ENCODE measurements at places on chromosomes 7 and 10.

DNA sequence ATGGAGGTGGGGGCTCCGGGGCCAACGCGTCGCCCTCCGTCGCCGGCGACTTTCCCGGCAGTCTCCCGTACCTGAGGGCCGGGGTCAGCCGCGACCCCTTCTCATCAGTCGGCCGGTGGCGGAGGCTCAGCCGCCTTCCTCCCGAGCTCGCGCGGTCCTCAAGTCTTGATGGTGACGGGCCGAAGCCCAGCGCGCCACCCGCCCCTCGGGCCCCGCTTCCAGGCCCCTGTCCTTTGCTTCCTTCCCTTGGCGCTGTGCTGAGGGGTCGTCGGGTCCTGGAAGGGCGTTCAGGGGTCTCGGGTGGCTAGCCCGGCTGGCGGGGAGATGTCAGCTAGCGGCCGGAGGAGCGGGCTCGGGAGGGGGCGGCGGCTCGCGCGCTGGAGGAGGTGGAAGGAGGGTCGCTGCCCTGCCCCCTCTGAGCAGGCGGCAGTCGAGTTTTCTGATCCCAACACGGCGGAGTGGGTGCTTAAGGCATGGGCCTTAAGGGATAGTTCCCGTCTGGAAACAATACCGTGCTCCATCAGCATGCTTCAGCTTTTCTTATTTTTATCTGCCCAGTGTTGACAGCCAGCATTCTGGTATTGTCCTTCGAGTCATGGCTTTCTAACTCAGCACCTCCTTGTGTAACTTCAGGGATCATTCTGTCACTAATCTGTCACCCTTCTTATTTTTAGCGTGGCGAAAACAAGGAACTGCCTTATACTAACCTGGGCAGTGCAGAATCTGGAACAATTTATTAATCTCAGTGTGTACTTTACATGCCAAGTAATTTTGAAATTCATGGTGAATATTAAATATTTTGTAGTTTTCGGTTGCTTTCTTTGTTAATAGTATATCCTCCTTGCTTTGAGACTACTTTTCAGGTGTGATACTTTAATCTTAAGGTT, 748 bp downstream of the PHTF2 start:
- peak; percentile 28 for DNase-seq

GRCh38 chr7:130148561-130148960, 56.6 kb downstream of the TMEM209 start:
- no peak for DNase-seq

GRCh38 chr7:75689246-75690099, 49.3 kb downstream of the HIP1 start:
- DNase-seq, result no peak

DNA sequence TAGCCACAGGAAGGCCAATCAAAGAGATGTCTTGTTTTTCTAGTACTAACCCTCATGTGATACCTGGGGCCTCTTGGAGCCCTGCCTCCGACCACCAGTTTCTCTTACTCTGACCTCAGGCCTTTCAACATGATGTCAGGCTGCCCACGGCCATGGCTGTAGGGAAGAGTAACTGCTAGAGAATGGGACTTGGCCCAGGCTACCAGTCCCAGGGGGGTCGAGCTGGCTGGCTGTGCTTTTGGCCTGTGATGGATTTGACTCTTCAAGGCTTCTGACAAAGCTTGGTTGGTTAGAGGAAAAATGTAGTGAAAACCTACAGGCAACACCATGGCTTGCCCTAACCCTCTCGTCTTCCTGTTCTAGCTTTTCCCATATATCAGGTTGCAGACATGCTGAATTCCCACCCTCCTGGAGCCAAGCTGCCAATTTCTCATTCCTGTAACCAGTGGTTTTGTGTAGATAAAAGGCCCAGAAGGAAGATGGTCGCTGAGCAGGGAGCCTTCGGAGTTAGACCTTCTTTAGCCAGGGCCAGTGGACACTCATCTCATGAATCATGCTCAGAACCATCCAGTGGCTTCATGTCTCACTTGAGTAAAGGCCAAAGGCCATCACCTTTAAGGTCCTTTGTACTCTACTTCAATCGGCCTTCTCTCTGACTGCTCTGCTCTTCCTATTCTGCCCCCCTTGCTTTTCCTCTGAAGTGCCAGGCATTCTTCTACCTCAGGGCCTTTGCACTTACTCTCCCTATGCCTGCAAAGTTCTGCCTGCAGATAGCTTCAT, 19.7 kb downstream of the SUFU start:
- no peak for DNase-seq

DNA sequence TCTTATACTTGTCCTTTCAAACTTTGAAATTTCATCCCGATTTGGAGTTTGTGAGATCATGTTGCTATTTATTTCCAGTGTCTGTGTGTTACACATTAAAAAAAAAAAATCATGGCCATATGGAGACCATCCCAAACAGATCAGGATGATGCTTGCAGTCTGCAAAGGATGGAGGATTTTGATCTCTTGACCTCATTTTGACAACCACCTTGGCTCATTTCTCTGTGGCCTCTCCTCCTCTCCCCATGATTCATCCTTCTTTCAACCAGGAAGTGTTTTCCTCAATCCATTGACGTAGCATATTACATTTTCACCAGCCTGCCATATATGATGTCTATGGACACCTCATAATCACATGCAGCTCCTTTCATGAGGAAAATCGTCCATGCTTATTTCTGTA, 68.9 kb upstream of the INSYN2A start:
- DNase-seq, result no peak

DNA sequence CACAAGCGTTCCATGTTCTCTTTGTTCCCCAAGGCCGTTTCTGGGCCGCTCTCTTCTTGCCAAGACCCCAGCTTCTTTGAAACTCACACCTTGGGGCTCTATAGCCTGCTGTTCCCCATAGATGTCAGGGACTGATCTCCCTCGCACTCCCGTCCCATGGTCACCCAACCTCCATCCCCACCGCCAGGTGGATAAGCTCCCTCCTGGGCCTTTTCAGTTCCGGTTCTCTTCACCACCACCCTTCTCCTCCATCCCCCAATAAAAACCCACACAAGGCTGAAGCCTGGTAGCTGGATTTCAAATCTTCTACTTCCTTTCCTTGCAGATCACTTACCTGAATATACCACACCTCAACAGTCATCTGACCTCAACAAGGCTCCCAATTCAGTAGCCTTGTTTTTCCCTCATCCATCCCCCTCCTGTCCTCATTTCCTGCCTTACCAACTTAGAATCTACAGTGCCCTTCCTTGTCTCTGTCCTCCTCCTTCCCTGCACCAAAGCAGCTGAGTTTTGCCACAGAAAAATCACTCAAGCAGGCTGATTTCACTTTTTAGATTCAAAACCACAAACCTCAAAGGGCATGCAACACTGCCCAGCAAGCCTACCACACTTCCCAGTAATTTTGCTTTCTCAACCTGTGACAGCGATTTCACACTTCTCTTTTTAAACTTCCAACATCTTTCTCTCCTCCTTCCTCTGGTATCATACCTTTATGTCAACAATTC, 7.7 kb downstream of the SLC37A3 start:
- no peak for DNase-seq

DNA sequence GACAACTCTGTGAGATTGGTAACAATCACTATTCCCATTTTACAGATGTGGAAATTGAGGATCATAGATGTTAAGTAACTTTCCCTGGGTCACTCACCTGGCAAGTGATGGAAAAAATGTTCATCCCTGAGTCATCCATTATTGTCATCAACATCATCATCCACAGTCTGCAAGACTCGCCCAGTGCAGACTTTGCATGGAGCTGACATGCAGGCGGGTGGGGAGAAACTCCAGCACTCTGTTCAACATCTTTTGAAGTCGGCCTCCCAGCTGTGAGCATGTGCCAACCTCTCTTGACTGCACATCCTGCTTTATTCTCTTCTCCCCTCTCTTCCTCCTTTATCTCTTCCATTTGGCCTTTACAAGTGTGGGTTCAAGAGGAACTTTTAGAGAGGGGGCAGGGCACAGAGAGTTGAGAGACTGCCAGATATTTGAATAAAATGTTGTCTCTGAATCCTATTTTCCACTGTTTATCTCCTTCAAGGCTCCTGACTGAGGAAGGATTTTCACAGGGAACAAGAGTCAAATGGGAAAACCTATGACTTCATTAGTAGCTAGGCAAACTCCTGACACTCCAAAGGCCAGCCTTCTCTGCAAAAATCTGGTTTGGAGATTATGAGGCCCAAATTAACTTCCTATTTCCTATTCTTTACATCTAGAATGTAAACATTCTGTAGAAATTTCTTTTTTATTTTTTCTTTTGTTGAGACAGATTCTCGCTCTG, 283.7 kb upstream of the PODXL start:
- DNase-seq, result no peak

DNA sequence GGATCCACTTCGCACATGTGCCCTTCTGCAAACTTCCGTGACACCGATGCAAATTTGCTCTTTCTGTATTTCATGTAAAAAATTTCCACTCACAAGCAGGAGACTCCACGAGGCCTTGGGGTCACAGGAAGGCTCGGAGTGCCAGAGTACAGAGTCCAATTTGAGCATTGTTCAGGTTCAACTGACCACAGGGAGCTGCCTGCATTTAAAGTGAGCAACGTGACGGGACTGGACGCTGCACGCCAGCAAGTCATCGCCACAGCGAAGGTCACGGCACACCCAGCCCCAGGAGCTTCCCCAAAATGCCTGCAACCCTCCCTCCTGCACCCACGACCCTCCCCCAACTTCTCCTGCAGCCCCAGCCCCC, 41.5 kb upstream of the NKX6-2 start:
- no peak for DNase-seq

- no peak for DNase-seq
Measured at GRCh38 chr7:106792233-106792926, 72.7 kb upstream of the PIK3CG start.

DNA sequence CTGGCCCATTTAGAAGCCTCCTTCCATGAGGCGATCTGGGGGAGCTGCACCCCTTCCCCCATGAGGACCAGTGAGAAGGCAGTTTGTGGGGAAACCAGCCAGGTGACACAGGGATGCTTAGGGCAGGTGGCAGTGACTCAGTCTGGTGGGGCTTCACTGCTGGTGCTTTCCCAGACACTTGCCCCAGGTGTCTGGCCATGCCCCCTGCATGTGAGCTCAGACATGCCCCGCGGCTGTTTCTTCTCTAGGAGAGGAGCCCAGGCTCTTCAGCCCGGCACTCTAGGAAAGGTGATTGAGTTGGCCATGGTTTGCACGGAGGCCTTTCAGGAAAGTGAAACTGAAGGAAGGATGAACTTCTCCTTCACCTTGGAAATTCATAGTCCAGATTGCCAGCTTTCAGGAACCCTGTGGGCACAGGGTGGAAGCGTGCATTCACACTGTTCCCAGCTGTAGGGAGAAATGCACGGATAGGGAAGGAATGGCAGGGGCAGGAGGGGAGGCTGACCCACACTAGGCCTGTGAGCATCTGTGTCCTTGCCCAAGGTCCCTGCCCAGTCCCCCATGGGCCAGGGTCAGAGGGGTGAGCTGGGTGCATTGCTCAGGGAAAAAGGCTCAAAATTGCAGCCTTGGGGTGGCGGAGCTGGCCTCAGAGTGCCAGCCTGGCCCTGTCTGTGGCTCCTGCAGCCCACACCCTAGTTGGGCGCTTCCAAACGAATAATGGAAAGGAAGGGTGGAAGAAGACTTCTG, 359.1 kb downstream of the GLRX3 start:
- DNase-seq, result no peak

GRCh38 chr10:111999205-111999914, 184.2 kb downstream of the GPAM start:
- DNase-seq, result no peak

DNA sequence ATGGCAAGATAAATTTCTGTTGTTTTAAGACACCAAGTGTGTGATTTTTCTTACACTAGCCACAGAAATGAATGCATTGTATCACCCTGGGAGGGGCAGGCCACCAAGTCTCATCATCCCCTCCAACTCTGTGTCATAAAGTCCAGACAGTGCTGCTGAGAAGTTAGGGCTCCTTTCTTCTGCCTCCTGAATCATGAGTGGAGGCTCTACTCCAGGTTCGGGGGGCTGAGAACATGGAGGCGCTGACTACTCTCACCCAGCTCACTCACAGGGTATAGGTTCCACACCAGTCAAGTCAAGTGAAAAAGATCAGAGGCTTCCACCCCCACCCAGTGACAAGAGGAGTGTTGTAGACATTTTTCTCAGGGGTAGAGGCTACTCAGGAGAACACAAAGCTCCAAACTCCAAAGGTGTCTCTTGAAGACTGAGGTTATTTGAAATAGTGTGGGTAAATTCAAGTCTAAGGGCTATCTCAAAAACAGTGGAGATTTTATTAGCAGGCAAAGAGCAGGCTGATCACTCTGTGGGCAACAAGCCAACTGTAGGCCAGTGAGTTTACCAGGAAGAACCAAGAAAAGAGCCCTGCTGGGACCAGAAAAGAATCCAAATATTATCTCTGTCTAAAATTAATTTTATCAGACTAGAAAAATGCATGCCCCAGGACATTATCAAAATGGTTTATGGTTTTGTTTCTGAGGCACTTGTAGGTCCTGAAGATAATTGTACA, 118.6 kb upstream of the RET start:
- no peak for DNase-seq

DNA sequence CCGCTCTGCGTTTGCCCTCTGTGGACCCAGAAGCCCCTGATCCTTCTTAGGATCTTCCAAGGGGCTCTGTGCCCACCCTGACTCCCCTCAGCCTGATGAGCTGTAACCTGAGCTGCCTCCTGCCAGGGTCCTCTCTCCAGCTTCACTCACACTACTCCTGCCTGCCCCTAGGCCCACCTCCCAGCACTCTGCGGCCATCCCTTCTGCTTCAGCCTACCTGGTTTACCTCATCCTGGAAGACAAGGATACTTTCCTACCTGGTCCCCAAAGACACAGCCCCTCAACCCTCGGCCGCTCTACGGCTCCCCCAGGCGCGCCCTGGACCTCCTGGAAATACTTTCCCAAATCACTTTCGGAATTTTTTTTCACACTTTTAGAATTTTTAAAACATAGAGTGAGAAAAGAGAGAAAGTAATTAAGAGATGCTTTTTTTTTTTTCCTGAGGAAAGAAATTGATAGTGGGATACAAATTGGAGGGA, 6.4 kb upstream of the ZNF862 start:
- no peak for DNase-seq

- no peak for DNase-seq
Measured at GRCh38 chr7:100865938-100866728, 1.1 kb upstream of the TRIP6 start.

DNA sequence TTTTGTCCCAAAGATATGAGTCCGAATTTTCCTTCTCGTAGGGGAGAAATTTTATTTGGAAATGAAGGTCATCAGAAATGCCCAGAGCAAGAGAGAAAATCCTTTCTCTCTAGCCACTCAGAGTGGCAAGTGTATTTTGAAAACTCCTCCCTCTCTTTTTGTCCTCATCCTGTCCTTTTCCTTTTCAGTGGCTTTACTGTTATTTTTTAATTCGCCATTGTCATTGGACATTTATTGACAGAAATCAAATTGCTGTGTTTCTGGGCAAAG, 39.6 kb downstream of the TET1 start:
- no peak for DNase-seq

GRCh38 chr10:120516426-120516825, 59.4 kb downstream of the PLPP4 start:
- no peak for DNase-seq

- no peak for DNase-seq
Measured at GRCh38 chr7:69817841-69818635, 219.8 kb downstream of the AUTS2 start.

Data from CD4-positive, alpha-beta memory T cell (primary cell).